ENCODE measurements at places on chromosomes 12 and 14.

DNA sequence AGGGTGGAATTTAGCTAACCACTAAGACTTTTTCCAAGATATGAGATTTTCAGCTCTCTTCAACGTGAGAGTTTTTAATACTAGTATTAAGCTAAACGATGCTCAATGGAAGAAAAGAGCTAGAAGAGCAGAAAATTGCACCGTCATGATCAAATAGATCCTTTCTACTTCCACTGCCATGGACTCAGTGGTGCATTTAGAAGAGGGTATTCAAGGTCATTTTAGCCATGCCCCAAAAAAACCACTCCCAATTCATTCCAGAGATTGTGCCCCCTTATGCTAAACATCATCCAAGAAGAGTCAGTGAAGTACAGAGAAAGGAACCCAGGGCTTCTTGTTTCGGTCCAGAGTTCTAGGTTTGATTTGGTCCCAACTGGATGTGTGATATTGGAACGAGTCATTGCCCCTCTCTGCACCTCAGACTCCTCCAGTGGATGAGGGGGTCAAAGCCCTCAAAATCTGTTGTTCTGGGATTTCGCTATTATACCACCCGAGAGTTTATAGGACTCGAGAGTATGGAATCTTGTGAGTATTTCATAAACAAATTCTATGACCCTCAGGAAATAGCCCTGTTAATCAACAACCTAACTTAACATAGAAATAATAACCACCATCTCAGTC, 55.2 kb downstream of the DAD1 start:
- no peak for DNase-seq

- no peak for DNase-seq
These were observed 95.2 kb downstream of the AACS start for GRCh38 chr12:125160281-125160955.

GRCh38 chr12:5176036-5176435, 132.4 kb downstream of the KCNA5 start:
- no peak for DNase-seq

DNA sequence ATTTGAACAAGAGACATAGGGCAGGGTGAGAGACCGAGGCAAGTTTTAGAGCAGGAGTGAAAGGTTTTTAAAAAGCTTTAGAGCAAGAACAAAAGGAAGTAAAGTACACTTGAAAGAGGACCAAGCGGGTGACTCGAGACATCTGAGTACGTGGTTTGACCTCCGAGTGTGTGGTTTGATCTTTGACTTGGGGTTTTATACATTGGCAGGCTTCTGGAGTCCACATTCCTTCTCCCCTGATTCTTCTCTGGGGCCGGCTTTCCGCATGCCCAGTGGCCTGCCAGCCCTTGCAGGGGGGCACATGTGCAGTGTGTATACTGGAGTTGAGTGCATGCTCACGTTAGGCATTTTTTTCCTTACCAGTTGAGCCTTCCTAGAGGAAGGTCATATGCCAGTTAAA, 96.3 kb downstream of the SLC15A4 start:
- DNase-seq, result no peak

DNA sequence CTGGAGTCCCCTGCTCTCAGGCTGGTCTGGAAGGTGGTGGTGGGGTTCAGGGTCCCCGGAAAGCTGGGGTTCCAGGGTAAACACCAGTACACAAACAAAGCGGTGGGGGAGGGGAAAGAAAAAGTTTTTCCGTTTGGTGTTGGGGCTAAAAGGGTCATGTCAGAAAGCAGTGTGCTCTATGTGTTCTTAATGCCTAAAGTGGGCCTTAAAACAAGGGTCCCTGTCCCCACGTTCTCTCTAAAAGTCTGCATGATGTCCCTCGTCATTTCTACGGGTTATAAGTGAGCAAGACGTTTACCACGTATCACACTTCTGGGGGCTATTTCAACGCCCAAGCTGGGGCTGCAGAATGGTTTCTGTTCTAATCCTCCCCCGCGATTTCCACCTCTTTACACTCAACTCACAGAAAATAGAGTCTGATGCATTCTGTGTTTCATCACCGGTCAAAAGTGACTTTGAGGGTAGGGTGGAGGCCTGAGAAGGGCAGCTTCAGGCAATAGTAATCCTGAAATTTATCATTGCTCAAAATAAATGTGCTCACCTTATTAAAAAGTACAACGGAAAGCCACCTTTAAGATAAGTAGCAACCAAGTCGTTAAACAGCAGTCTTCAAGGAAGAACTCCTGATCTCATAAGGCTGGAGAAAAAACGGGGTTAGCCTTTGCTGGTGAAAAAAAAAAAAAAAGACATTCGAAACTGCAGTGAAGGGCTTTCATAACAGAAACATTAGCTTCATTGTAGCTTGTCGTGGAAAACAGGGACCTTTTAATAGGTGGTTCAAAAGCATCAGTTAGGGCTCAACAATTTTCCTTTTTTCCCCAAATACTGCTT, 63.9 kb upstream of the PTGR2 start:
- no peak for DNase-seq

GRCh38 chr12:74889563-74890236, 319.9 kb downstream of the KCNC2 start:
- no peak for DNase-seq

DNA sequence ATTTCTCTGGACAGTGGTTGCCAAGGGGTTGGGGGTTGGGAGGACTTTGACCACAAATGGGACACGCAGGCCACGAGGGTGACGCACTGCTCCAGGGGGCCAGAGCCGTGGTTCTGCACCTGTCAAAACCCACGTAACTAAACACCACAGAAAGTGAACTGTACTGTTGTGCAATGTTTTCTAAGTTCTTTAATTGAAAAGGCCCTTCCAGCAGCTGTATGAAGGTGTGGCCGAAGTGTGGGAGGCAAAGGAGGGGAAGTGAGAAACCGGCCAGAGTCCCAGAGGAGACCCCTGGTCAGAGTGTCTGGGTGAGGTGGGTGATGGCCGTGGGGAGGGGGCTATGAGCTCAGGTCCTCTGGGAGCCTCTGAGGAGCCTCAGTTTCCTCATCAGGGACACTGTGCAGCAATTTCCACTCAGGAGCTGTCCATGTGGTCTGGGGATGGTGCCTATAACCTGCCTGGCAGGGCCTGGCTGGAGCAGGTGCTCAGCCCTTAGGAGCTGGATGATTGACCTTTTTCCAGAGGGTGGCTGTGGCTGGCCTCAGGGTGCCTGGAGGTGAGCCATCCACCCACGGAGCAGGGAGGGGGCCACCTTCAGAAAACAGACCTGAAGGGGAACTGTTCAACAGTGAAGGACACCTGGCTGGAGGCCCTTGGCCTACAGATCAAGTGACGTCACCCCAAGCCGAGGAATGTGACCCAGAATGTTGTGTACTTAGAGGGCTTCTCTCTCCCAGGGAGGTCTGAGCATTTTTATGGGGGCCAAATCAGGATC, 9.8 kb upstream of the BDKRB2 start:
- DNase-seq, result no peak

DNA sequence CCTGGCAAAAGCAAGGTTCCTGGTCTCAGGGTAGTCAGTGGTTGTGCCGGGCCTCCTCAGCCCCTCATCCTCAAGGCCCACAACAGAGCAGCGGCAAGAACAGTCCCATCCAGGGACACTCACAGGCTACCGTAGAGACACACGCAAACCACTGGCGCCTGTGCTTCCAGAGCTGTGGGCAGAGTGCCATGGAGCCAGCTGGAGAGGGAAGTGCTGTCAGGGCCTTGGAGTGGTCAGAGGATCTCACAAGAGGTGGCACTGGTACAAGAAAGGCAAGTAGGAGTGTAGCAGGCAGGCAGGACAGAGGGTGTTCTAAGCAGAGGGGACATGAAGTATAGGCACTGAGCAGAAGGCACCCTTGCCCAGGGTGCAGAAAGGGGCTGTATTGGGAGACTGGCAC, 34.6 kb downstream of the ANKRD9 start:
- no peak for DNase-seq

- no peak for DNase-seq
These were observed 135.9 kb upstream of the NTF3 start for GRCh38 chr12:5295996-5296395.

- DNase-seq, result peak; percentile 2
These were observed 192.4 kb upstream of the SLC16A7 start for GRCh38 chr12:59403259-59403932.

- DNase-seq, result no peak
These were observed 35.6 kb upstream of the FICD start for GRCh38 chr12:108479364-108480070.

DNA sequence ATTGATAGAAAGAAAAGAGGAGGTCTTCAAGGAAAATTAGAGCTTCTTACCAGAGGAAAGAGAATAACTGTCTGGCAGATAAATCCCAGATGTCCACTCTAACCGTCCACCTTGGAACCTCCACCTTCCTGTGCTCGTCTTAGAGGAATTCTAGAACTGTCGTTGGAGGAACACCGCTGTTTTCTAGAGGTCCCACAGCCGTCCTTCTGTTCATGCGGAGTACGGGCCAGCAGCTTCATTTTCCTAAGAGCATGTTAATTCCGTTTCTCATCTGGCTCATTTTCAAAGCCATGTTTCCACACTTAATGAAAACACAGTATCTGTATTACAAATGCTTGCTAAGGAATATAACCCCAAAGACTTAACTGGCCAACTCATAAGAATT, 107.9 kb upstream of the ESRRB start:
- no peak for DNase-seq

GRCh38 chr12:131734336-131735152, 23.7 kb downstream of the SFSWAP start:
- no peak for DNase-seq

DNA sequence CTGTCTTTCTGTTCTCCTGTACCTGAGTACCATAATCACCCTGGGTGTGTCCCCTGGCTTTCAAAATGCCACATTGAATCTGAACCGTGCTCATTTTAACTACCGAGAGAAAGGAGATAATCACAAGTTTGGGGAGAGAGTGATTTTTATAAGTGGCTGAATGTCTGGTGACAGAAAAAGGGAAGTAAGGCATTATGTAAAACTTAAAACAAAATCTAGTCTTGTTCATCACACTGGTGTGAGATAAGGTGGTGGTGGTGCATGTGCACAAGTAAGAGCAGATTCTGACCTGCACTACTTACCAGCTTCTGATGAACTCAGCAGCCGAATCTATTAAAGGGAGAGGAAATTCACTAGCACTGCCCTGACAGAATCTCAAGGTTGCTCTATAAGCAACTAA, 56.3 kb downstream of the SPPL3 start:
- DNase-seq, result no peak

DNA sequence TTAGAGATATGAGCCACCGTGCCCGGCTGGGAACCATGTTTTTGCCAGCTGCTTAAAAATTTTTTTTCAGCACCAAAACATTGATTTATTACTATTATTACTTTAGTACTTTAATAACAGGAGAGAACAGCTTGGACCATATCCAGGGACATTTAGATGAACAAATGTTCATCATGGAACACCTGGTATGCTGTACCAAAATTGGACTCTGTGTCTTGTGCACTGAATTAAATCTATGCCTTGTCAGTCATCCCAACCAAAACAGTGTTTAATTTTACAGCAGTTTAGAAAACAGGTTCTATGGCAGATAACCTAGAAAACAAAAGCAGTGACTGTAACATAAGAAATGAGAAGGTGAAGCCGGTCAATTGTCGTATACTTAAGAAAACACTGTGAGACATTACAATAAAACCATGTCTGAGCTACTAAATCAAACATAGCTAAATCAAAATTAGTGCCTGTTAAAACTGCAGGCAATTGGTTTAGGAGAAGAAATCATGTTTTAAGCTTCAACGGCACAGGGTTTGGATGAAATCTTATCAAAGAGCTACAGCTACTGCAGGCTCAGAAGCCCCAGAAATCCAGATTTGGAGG, 58.2 kb upstream of the PYGL start:
- no peak for DNase-seq

- DNase-seq, result peak; percentile 49
These were observed 21.4 kb downstream of the ACVR1B start for GRCh38 chr12:51972849-51973273.

GRCh38 chr12:71562676-71563595, 100.7 kb downstream of the ZFC3H1 start:
- no peak for DNase-seq

DNA sequence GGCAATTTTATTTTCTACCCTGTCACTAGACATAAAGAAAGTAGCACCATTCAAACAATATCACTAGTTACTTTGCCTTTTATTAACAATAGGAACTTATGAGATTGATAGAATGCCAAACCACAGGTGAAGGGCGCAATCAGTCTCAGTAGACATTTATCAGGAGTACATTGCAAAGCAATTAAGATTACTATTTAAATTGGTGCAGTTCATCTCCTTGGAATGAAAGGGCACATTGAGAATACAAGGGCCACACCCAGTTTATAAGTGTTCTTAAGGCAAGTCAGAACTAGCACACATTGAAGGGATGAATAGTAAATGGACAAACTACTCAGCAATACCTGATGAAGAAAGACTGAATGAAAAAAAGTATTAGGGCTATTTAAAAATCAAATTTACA, 601.4 kb downstream of the C12orf50 start:
- no peak for DNase-seq

GRCh38 chr12:127773520-127773919, 493.4 kb upstream of the TMEM132C start:
- DNase-seq, result no peak

Measured in GDM1 (cell line).